Right lobe of liver (tissue), 6 donors: ENCODE measurements at places on chromosomes 11 and 22. TPM values are rescaled to one million over a fixed set of nuclear protein-coding genes. Genes with fewer than 3 reads are reported as not detected.

DNA sequence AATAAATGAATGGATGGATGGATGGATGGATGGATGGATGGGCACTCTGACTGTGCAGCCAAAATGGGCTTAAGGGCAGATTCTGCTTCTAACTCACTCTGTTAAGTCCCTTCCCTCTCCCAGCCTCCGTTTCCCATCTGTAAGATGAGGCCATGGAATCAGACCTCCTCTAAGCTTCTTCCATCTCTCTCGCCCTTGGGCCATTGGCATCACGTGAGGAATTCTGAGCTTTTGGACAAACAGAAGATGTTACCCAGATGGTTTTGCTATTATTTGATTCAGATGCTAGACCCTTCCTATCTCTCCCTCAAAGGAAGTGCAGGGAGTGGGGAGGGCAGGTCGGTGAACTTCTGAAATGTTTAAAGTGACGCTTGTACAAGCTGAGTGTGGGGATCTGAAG is 4.0 kb upstream of the CYTH4 start:
- DNase-seq: no peak
- no peaks in the 10 kb centered on the region for H3K4me1 ChIP-seq
- H3K36me3 ChIP-seq: no peaks in the 10 kb centered on the region

- no peak for DNase-seq
- no peaks in the 10 kb centered on the region for H3K36me3 ChIP-seq
- no peak overlapping the region for H3K4me3 ChIP-seq
- no peaks in the 10 kb centered on the region for H3K27me3 ChIP-seq
These were observed 4.5 kb downstream of the ZNRF3 start for GRCh38 chr22:28887725-28888459.

- no peaks in the 10 kb centered on the region for H3K27me3 ChIP-seq
- no peak overlapping the region for H3K27ac ChIP-seq
- no peak overlapping the region for H3K4me3 ChIP-seq
- no peaks in the 10 kb centered on the region for H3K36me3 ChIP-seq
- DNase-seq: peak; percentile 47
These were observed 6.2 kb upstream of the PLXNB2 start for GRCh38 chr22:50313600-50313999.

DNA sequence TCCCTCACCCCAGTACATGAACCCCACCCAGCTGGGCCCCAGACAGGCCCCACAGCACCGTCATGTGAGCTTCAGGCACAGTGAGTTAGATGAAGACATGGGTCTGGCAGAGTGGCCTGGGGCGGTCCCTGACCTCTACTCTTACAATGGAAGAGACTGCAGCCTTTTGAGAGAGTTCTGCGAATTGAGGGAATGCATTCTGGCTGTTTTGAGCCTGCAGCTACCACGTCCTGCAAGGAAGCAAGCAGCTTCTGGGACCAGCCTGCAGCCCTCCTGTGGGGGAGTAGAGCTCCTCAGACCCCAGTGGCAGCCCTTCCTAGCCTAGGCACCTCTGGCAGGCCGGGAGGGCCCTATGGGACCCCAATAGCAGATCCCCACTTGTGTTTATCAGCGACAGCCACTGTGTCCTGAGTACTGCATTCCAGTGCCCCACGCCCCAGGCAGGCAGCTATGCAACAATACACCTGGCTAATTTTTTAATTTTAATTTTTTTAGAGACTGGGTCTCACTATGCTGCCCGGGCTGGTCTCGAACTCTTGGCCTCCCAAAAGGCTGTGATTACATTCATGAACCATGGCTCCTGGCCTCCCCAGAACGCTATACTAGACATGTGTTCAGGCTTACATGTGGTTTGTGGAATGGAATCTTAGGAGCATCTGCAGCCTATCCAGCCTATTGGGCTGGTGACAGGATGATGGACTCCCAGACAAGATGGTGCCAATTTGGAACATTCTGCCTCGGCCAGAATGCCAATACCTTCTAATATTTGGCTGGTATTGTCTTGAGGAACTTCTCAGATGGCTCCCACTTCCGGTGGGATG is 717 bp upstream of the SLC7A4 start:
- no peak overlapping the region for H3K4me3 ChIP-seq
- H3K36me3 ChIP-seq: no peaks in the 10 kb centered on the region
- H3K4me1 ChIP-seq: no peaks in the 10 kb centered on the region

GRCh38 chr11:120363436-120363835 is 27.2 kb downstream of the ARHGEF12 start:
- H3K27ac ChIP-seq: no peak overlapping the region
- H3K27me3 ChIP-seq: no peaks in the 10 kb centered on the region
- no peak overlapping the region for H3K4me3 ChIP-seq
- no peaks in the 10 kb centered on the region for H3K4me1 ChIP-seq
- no peak for DNase-seq
- no peaks in the 10 kb centered on the region for H3K36me3 ChIP-seq

DNA sequence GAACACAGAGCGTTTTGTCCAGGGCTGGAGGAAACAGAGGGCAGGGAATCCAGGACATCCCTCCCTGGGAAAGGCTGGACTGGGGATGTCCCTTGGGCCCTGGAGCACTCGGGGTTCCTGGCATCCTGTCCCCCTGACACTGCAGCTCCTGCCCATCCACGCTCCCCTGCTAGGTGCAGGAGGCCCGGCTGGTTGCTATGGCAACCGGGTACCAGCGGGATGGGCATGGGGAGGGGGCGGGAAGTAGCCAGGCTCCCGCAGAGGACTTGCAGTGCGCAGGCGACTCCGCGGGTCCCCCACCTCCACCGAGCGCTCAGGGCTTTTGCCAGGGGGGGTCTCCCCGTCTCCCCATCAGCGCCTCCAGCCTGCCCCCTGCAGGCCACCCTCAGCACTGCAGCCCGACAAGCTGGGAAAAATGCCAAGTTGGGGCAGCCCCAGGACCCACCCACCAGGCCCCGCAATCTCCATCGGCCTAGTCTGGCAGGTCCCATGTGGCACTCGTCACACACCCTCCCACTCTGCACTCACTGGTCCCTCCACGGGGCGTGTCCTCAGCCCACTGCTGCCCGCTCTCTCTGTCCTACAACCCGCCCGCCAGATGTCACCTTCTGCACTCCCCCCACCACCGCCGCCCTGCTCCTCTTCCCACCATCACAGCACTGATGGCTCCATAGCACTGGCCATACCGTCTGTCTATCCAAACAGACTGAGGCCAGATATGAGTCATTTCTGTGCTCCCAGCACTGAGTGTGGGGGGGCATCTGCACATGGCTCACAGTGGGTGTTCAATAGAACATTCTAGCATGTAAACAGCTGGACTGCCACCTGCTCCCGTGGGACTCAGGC is 31.5 kb downstream of the KIAA0930 start:
- DNase-seq: peak; percentile 34
- no peak overlapping the region for H3K4me3 ChIP-seq
- no peaks in the 10 kb centered on the region for H3K27me3 ChIP-seq
- peaks cover 5% of the 10 kb centered on the region for H3K36me3 ChIP-seq
- no peaks in the 10 kb centered on the region for H3K4me1 ChIP-seq
- no peak overlapping the region for H3K27ac ChIP-seq

DNA sequence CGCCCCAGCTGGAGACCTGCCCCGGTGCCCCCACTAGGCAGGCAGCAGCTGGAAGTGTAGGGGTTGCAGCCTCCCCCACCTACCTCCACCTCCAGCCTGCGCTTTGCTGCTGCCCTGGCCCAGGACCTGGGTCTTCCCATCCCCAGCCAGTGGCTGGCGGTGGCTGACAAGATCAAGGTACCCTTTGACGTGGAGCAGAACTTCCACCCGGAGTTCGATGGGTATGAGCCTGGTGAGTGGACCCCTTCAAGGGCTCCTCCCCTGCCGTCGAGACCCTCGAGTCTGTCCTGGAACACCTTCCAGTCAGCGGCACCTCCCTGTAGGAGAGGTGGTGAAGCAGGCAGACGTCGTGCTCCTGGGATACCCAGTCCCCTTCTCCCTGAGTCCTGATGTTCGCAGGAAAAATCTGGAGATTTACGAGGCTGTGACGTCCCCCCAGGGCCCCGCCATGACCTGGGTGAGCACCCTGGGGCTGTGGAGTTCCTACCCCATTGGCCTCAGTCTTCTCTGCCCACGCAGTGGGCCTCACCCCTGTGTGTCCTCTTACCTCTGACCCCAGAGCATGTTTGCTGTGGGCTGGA is 4.4 kb downstream of the PGGHG start:
- H3K27ac ChIP-seq: no peak overlapping the region
- DNase-seq: peak; percentile 16
- H3K27me3 ChIP-seq: no peaks in the 10 kb centered on the region
- H3K4me3 ChIP-seq: no peak overlapping the region
- no peaks in the 10 kb centered on the region for H3K4me1 ChIP-seq
- H3K36me3 ChIP-seq: no peaks in the 10 kb centered on the region

DNA sequence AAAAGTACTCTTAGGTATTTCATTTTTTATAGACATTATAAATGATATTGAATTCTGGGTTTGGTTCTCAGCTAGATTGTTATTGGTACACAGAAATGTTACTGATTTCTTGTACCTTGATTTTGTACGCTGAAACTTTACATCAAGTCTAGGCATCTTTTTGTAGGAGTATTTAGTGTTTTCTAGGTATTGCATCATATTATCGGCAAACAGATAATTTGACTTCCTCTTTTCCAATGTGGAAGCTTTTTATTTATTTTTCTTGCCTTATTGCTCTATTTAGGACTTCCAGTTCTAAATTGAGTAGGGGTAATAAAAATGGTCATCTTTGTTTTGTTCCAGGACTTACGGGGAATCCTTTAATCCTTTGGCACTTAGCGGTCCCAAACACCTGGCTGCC is 676.6 kb upstream of the CCDC179 start:
- H3K27ac ChIP-seq: no peak overlapping the region
- H3K4me3 ChIP-seq: no peak overlapping the region
- no peak for DNase-seq
- H3K4me1 ChIP-seq: no peaks in the 10 kb centered on the region
- H3K27me3 ChIP-seq: no peaks in the 10 kb centered on the region

- H3K27ac ChIP-seq: no peak overlapping the region
- no peak for DNase-seq
- no peaks in the 10 kb centered on the region for H3K27me3 ChIP-seq
These were observed 859.3 kb downstream of the BRD1 start for GRCh38 chr22:48968201-48968959.

DNA sequence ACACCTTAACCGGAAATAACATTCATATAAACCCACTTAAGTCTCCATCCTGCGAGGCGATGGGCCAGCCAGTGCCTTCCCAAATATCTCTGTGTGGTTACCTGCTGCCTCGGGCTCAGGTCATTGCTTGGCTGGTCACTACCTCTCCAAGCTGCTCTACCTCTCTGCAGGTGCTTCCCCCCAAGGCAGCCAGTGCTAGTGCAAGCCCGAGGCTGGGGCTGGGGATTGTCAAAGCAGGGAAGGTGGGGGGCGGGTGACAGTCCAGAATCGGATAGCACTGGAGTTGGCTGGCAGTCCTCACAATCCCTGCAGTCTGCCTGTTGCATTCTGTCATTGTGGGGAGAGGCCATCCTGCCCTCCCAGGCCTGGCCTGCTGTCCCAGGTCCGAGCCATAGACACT is 11.1 kb downstream of the MCHR1 start:
- DNase-seq: no peak
- no peaks in the 10 kb centered on the region for H3K36me3 ChIP-seq
- H3K27me3 ChIP-seq: no peaks in the 10 kb centered on the region
- H3K4me1 ChIP-seq: no peaks in the 10 kb centered on the region

GRCh38 chr22:50045211-50046018 is 12.7 kb downstream of the TTLL8 start:
- no peaks in the 10 kb centered on the region for H3K4me1 ChIP-seq
- H3K4me3 ChIP-seq: no peak overlapping the region
- DNase-seq: no peak
- no peaks in the 10 kb centered on the region for H3K36me3 ChIP-seq
- H3K27me3 ChIP-seq: no peaks in the 10 kb centered on the region
- no peak overlapping the region for H3K27ac ChIP-seq

- no peaks in the 10 kb centered on the region for H3K27me3 ChIP-seq
- peaks cover 44% of the 10 kb centered on the region for H3K36me3 ChIP-seq
These were observed 9.1 kb downstream of the SLC3A2 start for GRCh38 chr11:62889484-62890437.

DNA sequence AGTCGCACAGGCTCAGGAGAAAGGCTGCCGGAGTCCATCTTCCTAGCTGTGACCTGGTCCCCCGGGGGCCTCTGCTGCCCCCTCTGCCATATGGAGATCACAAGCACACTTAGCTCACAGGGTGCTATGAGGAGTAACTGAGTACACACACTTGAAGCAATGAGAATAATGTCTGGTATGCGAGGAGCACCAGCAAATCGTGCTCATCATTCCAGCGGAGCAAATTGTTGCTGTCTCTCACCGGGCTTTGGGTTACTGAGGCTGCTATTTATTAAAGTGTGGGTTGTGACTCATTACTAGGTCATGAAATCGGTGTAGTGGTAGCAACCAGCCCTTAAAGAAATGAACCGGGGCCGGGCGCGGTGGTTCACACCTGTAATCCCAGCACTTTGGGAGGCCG is 48.1 kb upstream of the EIF3D start:
- H3K27me3 ChIP-seq: no peaks in the 10 kb centered on the region
- H3K27ac ChIP-seq: no peak overlapping the region
- no peak for DNase-seq
- H3K4me1 ChIP-seq: no peaks in the 10 kb centered on the region
- H3K4me3 ChIP-seq: no peak overlapping the region

- H3K4me3 ChIP-seq: no peak overlapping the region
- H3K27me3 ChIP-seq: no peaks in the 10 kb centered on the region
- no peaks in the 10 kb centered on the region for H3K4me1 ChIP-seq
- no peak for DNase-seq
- no peaks in the 10 kb centered on the region for H3K36me3 ChIP-seq
These were observed 13.3 kb upstream of the SERPINH1 start for GRCh38 chr11:75548595-75549272.

DNA sequence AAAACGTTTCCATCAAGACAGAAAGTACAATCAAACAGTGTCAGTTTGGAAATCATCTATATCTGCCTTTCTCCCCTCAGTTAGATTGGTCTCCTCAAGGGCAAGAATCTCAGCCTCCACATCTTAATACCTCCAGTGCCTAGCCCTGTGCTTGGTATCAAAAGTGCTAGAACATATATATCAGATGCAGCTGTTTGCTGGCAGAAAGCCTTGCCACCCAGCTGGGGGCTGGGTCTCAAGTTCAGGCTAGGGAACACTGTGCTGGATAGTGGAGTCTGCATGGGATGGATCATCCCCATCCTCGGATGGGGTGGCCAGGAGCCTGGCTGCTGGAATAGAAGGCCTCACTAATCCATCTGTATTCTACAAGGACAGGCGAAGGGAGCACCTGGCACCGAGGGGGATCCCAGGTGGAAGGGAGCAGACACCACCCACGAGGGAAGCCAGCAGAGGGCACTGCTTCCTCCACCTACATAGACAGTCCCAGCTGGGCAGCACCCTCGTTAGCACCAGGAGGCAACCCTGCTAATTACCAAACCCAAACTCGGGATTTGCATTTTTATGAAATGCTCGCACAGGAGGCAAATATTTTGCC is 602.2 kb downstream of the BUD13 start:
- no peaks in the 10 kb centered on the region for H3K36me3 ChIP-seq

The POU2AF2 gene
- total RNA-seq: not detected

The ADAMTS15 gene
- 1.1 TPM for total RNA-seq

The TRIM48 gene
- total RNA-seq: not detected

The CALCA gene
- 4.7 TPM for total RNA-seq

The ROBO4 gene
- total RNA-seq: 18.8 TPM

The CCDC89 gene
- total RNA-seq: not detected
